ENCODE measurements at places on chromosomes 2 and 18. TPM values are rescaled to one million over a fixed set of nuclear protein-coding genes. Genes with fewer than 3 reads are reported as not detected.

DNA sequence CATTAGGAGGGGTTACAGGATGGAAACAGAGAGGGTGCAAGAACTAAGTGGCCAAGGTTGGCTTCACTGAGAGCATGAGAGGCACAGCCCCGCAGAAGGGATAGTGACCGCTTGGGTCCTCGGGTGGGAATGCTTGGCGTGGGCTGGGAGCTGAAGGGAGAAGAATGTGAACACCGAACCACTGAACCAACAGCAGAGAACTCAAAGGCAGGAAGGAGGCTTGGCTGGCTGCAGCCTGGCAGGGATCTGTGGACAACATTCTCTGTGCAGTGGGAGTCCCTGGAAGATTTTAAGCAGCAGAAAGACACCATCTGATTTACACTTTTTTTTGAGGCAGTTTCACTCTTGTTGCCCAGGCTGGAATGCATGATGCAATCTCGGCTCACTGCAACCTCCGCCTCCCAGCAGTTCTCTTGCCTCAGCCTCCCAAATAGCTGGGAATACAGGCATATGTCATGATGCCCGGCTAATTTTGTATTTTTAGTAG is 33.9 kb downstream of the SOWAHC start:
- no peak for DNase-seq

DNA sequence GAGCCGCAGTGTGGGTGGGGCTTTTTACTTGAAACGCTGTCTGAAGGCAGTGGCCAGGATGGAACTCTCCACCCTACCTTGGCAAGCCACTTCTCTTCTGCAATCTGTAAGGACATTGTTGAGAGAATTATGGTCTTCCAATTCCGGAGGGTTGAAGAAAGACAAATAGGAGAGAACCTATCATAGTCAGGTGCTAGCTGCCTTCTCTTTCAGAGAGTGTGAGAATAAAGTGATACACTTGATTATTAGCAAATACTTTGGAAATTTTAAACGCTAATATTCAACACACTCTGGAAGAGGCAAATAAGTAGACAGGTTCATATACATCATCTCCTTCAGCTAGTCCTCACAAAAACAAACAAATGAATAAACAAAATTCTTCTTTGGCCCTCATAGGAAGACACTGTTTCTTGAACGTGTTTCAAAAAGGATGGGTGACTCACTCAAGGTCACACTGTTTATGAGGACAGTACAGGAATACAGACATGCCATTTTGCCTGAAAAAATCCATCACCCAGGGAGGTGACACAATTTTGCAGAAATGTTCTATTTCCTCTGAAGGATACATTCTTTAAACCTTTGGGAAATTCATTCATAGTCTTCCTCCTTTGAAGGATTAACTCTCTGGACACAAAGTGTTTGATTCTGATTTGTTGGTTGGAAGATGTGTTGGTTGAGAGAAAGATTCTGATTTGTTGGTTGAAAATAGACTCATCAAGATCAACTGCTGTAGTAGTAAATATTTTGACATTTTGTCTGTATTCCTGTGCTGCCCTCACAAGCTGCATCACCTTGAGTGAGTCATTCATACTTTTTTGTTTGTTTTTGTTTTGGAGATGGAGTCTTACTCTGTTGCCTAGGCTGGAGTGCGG is 2.2 kb upstream of the IL1RN start:
- no peak for DNase-seq

- DNase-seq: no peak
Observed at GRCh38 chr2:103977668-103978067, 876.2 kb upstream of the POU3F3 start.

DNA sequence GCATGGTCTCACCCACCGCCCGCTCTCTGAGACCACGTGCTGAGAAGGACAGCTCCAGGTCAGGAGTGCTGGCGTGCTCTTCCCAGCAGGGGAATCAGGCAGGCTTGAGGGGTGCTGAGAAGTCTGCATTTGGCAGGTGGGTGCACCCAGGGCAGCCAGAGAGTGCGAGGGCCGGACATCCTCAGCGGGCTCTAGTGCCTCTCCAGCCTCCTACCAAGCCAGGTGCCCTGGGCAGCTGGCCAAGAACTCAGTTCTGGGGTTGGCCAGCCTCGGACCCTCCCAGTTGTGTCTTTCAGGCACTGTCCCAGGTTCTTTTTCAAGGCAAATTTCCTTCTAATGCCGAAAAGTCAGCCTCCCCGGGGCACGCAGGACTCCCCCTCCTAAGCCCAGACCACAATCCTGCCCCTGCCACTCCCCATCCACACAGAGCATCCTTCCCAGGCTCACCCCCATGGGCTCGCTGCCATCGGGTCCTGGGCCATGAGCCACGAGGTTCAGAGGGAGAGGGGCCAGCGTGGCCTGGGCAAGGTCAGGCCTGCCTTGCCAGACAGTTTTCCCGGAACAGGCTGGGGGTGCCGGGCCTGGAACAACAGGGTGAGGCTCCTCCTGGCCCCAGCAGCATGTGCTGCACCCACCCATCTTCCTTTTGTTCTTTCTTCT is 52.2 kb upstream of the GPC1 start:
- DNase-seq: no peak

Gene DQX1
- total RNA-seq: 0.24 TPM

DNA sequence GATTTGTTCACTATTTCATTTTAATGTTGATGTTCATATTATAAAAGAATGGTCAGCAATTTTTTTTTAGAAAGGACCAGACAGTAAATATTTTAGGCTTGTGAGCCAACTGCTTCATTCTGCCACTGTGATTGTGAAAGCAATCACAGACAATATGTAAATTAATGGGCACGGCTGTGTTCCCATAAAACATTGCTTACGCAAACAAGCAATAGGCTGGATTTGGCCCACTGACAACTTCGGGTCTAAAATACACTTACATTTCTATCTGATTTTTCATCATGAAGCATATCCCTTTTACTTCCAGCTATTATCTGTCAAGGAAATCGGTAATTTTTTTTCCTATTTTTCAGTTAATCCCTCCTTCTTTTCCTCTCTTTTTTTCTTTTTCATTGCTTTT is 182.2 kb upstream of the CDH2 start:
- DNase-seq: no peak

- no peak for DNase-seq
Observed at GRCh38 chr18:41353777-41354528, 601.1 kb upstream of the PIK3C3 start.

DNA sequence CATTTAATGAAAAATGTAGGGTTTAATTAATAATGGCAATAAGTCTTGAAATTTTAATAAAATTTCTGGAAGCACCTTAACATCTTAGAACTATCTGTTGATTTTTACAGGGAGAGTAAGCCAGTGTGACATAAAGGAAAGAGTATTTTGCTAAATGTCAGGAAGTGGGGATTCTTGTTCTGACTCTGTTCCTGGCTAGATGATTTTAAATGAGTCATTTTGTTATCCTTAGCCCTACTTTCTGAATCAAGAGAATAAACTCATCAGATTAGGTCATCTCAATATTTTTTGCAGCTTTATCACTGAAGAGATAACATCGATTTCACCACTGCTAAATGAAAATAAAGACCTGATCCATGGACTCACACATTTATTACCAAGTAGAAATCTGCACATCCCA is 377.5 kb upstream of the CYRIA start:
- DNase-seq: no peak

DNA sequence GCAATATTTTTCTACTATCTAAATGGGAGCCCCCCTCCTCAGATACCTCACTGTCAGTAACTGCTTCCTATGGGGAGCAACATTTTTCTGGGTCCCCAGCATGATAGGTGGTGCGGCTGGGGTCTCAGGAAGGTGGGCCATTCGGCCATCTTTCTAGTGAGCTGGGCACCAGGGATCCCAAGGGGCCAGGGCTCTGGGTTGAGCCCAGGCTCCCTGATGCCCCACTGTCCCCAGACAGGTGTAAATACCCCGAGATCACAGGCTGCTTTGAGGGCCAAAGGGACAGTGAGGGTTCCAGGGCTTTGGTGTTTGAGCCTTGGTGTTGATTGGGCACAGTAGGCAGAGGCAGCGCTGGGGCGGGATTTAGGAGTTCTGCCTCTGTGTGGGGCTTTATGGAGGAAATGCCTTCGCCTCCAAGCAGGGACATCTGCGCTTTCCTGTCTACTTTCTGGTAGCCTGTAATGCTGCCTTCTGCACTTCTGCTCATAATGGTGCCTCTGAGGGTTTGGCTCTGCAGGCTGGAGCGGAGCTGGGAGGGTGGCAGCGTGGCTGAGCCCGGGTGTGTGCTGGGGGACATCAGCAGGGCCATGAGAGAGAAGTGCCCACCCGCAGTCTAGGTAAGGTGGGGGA is 5.3 kb downstream of the ITM2C start:
- DNase-seq: no peak

Gene PSMA8
- total RNA-seq: not detected

Gene GALNT13
- 1.1 TPM for total RNA-seq

- peak; percentile 21 for DNase-seq
Observed at GRCh38 chr2:205411558-205411957, 270.7 kb upstream of the NRP2 start.

Gene CDK15
- 0.84 TPM for total RNA-seq

Gene LOXHD1
- 0.52 TPM for total RNA-seq

- DNase-seq: no peak
Observed at GRCh38 chr18:6504605-6505497, 90.1 kb upstream of the L3MBTL4 start.

Gene CSRNP3
- 5.5 TPM for total RNA-seq

Gene PARD3B
- total RNA-seq: 24.6 TPM

DNA sequence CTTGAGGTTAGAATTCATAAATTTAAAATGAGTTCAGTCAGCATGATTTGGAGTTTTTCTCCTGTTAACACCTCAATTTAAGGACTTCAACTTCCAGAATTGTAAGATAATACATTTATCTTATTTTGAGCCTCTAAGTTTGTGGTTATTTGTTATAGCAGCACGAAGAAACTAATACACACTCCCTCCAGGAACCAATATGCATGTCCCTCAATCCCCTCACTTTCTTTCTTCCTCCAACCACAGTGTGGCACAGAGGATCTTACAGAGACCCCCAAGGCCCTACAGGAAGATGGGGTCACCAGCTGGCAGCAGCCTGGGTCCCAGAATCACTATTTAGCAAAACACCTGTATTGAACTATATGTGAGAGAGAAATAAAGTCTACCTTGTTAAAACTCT is 242.0 kb downstream of the RAD51AP2 start:
- no peak for DNase-seq

GRCh38 chr2:177074099-177074710 is 138.4 kb upstream of the HNRNPA3 start:
- DNase-seq: no peak

GRCh38 chr2:95034221-95034620 is 8.7 kb downstream of the MAL start:
- DNase-seq: no peak

Gene MARCO
- 122 TPM for total RNA-seq

GRCh38 chr18:11119550-11119949 is 29.8 kb downstream of the PIEZO2 start:
- DNase-seq: no peak

Gene SCG2
- total RNA-seq: 0.71 TPM

DNA sequence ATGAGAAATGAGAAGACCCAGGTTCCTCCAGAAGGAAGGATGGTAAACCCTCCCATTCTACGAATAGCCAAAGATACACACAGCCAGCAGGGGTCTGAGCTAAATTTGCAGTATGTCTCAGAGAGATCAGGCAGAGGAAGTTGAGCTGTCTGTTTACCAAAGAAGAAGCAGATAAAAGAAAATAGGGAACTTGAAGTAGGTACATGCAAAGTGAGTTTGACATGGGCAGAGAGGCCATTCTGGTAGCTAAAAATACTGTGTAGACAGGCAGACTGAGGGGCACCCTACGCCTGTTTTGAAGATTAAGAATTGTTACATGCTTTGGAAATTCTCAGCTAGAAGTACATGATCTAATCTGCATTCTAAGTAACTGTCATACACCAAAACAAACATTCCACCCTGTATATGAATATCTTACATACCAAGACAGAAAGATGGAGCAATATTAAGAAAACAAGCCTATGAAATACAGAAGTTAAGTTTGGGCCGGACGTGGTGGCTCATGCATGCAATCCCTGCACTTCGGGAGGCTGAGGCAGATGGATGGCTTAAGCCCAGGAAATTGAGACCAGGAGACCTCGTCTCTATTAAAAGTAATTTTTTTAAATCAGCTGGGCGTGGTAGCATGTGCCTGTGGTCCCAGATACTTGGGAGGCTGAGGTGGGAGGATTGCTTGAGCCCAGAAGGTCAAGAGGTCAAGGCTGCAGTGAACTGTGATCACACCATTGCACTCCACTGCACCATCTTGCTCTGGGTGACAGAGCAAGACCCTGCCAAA is 157.9 kb downstream of the ANKRD44 start:
- DNase-seq: no peak

DNA sequence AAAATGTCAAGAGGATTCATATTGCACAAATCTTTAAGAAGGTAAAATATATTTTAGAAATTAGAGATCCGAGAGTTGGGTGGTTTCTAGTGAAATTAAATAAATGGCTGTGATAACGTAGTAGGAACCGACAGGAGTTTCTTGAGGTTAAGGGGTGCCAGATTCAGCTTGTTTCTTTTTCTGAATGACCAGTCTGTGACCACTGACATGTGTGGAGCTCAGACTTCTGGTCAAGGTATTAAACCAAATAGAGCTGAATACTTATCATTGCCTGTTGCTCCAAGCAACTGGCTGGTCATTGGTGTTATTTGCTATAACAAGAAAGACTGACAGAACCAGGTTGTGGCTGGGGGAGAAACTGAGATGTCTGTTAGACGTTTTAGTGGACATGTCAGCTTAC is 408.2 kb upstream of the HS6ST1 start:
- no peak for DNase-seq

GRCh38 chr2:47019961-47020681 is 104.5 kb upstream of the MCFD2 start:
- no peak for DNase-seq

DNA sequence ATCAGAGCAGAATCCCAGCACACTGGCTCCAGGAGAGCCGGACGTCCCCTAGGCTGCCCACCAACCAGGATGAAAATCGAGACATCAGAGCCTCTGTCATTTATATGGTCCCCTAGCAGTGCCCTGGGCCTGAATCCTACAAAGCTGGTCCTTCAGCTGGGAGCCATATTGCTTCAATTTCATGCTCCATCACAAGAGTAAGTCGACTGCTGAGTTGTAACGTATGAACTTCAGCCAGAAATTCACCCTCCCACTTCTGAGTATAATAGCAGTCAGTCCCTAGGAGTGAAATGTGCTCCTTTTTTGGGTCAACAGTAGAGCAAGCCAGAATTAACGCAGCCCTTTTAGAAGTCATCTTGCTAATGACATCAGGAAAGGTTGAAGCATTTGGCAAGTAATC is 126.4 kb downstream of the CCBE1 start:
- no peak for DNase-seq

DNA sequence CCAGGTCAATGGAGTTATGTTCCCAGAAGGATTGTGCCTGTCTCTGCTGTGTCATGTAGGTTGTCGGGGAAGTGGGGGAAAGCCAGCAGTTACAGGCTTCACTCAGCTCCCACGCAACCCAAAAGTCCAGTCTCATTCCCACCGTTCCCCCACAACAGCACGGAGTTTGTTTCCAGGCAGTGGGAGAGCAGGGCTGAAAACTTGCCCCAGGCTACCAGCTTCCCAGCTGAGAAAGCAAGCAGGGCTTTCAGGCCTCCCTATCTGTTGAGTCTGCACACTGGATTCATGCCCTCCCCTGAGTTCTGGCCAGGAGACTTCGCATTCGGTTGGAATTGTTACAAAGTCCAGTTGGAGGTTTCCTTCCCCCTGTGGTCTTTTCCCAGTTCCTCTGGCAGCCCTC is 76.3 kb downstream of the TMX3 start:
- no peak for DNase-seq

All from left lung (tissue), 14 donors.